Pericardium fibroblast (primary cell): ENCODE measurements at places on chromosomes 2 and 18. TPM values are rescaled to one million over a fixed set of nuclear protein-coding genes. Genes with fewer than 3 reads are reported as not detected.

The IL1F10 gene
- not detected in 2 replicates for total RNA-seq

The LRRC30 gene
- total RNA-seq, result not detected in 2 replicates

The KATNAL2 gene
- total RNA-seq, result 2.2 and 10.8 TPM in 2 replicates

The SLC19A3 gene
- 0.85 and 1.8 TPM in 2 replicates for total RNA-seq

The LIPG gene
- 1.4 and 5.6 TPM in 2 replicates for total RNA-seq

The ERICH2 gene
- total RNA-seq, result 0.34 TPM in 1 of 2 replicates, not detected in the other

The CYRIA gene
- 0.23 and 0.51 TPM in 2 replicates for total RNA-seq

The DNER gene
- total RNA-seq, result 0.58 and 3.7 TPM in 2 replicates
